ENCODE measurements at places on chromosomes 7 and 10.

DNA sequence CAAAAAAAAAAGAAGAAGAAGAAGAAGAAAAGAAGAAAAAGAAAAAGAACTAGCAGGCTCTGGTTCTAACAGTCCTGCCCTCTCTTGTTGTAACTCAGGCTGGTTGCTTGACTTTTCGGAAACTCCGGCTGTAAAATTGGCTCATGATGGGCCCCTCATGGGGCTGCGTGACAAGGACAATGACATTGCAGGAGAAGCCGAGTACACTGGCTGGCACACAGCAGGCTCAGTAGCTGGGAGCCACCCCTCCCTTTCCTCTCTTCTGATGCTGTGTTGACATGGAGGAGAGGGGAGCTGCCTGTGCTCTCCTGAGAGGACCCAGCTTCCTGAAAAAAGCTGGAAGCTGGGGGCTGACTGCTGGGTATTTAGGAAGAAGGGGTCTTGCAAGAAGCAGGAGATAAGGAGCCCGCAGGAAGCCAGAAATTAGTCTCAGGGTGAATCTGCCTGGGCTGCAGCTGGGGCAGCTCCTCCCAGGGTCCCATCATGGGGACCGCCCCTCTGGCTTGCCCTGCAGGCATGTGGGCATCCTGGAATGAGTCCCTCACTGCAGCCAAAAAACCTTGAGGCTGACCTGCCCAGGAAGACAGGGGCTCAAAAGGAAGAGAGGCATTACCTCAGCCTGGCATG, 14.6 kb upstream of the GPR26 start:
- no peak for DNase-seq

DNA sequence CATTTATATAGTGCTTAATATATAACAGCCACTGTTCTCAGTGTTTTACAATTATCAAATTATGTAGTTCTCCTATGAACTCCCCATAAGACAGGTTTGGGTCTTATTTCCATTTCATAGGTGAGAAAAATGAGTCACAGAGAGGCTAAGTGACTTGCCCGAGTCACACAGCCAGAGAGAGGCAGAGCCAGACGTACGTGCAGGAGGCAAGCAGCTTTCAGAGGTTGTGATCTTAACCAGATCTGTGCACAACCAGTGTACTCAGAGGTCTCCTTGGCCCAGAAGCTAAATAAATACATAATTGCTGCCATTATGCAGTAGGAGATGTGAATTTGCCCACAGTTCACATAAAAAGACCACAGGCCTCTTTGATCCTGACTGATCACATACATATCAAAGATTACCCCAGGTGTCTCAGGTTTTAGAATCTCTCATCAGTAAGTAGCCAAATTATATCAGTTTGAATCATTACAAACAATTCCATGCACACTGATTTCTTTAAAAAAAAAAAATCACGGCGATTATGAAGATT, 304.7 kb upstream of the AOAH start:
- no peak for DNase-seq

- no peak for DNase-seq
Observed at GRCh38 chr7:44291733-44292419, 33.5 kb downstream of the CAMK2B start.

DNA sequence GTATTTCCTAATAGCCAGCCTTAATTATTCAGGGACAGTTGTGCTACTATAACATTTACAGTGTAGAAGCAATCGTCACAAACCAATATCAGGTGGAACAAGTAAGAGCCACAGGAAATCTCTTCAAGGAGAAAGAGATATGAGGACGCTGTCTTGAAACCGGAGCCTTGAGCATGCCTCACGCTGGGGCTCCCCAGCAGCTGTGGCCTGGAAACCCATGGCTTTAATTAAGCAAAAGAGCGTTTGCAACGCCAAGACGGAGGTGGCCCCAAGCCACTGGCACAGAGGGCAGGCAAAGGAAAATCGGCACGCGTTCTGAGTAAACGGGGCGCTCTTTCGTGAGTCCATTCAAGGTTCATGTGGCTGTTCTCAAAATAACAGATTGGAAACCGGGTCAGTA, 84.4 kb downstream of the C10orf90 start:
- DNase-seq = no peak

DNA sequence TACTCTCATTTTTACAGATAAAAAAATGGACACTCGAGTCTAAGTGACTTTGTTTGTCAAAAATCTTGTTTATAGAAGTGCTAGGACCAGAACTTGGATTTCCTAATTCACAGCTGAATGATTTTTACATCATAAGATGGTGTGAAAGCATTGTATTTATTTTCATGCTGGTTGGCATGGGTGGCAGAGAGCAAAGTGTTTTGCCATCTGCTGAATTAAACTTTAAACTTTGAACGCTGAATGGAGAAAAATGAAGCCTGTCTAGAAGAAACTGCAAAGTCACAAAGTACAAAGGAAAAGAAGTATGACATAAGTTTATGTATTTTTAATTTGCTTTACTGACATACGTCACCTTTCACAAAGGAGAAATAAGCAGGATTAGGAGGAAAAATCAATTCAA, 142.0 kb downstream of the NRBF2 start:
- DNase-seq = no peak

DNA sequence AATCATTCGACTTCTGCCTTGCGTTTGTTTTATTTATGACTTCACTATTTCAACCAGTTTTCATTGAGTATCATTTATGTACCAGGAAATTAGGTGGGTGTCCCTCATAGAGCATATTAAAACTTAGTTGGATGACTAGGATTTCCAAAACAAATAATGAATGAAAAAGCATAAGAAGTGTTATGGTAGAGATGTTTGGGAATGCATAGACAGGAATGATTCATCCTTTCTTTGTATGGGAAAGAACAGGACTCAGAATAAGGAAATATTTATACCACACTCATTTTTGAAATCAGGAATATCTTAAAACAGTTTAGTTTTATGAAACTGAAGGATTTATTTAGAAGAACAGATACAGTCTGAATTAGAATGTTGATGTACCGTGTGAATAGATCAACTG, 315.7 kb downstream of the EXOC4 start:
- no peak for DNase-seq

- DNase-seq = peak; percentile 6
Observed at GRCh38 chr10:21173802-21174714, 276.9 kb upstream of the NEBL start.

DNA sequence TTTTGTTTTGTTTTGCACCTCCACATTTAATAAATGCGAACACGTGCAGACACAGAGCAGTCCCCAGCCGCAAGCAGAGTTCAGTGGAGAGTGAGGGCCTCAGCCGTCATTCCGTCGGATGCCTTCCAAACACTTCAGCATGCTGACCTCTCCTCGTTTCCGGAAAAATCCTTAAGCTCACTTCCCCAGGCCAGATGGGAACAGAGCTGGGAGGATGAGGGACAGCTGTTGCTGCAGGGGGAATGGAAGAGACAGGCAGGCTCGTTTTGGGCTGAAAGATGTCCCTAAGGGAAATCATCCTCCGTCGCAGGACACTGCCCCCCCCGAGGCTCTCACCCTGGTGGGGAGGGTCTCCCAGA, 17.2 kb upstream of the FGFR2 start:
- DNase-seq = no peak

GRCh38 chr7:155713384-155713783, 68.9 kb downstream of the RBM33 start:
- DNase-seq = no peak

GRCh38 chr7:32890793-32891042, 842 bp downstream of the KBTBD2 start:
- peak; percentile 70 for DNase-seq

DNA sequence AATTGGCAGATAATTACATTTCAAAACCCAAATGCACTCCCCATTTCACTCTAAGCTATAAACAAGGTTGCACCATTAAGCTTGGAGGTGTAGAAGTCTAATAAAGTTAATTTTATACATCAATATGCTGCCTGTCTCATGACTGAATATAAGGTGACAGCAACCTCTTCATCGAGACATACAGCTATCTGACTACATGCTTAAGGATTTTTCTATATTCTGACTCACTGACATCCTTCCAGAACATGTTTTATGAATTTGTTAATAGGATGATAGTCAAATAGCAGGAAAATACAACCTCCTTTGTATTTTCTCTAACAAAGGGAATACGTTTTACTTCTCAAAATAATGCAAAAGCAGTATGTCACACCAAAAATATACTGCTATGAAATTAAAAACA, 76.6 kb downstream of the NRBF2 start:
- DNase-seq = no peak

- no peak for DNase-seq
Observed at GRCh38 chr10:69337296-69338132, 59.2 kb downstream of the HK1 start.

- DNase-seq = no peak
Observed at GRCh38 chr7:83882551-83882950, 233.6 kb upstream of the SEMA3E start.

GRCh38 chr10:44660271-44660670, 250.9 kb upstream of the TMEM72 start:
- no peak for DNase-seq

DNA sequence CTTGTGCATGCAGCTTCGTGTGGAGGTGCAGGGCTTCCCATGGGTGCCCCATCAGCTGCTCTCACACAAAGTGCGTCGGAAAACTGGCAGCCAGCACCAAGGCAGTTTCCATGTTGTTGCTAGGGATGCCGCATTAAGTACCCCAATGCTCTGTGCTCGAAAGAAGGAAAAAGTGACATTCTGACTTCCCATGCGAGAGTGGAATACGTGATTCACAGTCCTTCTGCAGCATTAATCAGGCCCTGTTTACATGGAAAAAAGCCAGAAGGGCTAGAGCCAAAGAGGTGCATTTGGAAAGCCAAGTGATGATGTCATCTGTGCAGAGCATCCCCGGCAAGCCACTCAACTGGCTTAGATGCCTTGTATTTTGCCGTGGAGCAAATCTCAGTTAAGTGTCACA, 258.3 kb downstream of the GATA3 start:
- DNase-seq = no peak

DNA sequence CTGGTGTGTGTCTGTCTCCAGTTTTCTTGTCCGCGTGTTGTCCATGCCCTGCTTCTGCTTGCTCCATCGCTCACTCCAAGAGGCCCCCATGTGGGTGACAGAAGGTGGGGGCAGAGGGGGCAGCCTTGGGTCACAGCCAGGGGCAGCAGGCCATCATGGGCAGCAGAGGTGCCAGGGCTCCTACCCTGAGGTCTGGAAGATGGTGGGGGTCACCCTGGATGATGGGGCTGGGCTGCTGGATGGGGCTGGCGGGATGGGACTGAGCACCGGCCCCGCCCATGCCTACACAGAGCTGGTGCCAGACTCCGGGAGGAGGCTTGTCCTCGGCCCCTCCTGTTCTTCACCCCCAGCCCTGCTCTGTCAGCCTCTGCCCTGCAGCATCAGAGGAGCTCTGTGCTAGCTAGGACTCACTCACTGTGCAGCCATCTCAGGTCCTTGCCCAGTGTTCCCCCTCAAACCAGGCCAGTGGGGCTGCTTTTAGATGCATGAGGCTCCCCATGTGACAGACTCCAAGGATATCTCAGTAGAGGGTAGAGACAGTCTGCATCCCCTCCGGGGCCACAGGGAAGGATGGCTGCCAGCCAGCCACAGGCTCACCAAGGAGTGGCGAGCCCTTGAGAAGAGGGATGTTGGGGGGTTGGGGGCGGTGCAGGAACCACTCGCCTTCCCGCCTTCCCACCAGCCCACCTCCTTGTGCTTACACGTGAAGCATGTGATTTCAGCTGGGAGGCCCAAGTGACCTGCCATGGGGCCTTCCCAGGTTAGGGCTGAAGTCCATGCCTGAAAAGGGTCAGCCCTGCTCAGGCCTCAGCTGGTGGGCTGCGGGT, 35.5 kb upstream of the PPIF start:
- no peak for DNase-seq

GRCh38 chr10:128254476-128254875, 128.3 kb upstream of the MKI67 start:
- no peak for DNase-seq

DNA sequence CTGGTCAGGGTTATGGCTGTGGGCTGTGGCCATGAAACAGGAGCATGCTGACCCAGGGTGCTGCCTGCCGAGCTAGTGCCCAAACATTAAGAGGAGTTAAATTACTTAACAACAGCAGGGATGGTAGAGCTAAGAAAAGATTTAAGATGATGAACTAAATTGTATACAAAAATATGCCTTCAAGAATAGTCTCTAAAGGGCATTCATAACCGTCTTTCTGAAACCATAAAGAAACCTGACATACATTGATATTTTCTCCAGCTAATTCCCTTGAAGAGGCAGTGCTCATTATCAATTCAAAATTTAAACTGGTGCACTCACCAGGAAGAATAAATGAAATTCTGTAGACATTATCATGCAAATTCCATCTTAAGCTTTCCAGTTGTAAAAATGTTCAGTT, 265.8 kb upstream of the TAC1 start:
- no peak for DNase-seq

GRCh38 chr10:112307358-112308124, 24.3 kb downstream of the TECTB start:
- DNase-seq = peak; percentile 41

DNA sequence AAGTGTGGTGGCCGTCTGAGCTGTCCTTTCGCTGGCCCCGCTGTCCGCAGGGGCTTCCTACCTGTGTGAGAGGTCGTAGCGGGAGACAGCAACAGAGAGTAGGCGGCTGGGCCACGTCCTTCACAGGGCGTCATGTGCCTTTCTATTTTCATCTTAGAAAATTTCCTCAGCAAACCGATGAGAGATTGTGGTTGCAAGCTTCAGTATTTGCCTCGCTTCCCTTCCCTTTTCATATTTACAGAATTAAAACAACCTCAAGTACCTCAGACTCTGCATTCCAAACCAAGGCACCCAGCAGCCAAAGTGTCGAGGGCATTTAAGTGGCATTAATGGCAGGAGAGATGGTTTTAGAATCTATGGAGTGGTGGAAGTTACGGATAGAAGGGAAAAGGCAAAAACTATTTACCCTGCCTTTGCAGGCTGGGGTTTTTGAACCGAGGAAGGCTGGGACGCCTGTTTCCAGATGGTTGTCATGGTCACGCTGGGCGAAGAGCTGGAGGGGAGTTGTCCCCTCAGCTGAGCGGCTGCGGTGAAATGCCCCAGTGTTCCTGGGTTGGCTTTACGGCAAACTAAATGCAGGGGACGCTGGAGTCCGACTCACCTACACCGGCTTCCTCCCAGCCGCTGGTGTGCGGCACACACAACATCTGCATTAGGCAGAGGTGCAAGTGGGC, 41.9 kb downstream of the WIPI2 start:
- DNase-seq = no peak

DNA sequence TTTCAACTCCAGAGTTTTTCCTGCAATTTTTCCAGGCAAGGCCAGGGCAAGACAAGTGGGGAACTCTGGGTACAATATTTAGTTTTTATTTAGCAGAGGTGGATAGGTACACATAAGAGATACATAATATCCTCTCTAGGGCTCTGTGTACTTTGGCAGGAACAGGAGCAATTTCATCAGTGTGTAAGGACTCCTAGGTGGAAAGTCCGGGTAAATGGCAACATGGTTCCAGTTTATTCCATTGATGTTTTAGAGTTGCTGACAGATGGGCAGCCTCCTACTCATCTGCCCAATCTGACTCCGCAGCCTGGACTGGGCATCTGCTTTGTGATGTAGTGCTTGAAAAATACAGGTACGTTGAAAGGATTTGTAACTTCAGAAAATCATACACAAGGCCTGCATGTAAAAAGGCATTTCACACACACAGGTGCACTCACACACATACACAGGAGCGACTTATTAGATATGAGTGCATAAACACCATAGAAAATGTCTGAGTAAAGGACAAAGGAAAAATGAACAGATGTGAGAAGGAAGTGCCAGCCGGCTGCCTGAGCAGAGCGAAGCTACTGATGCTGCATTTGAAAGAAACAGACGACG, 5.7 kb downstream of the PON1 start:
- no peak for DNase-seq

GRCh38 chr10:33487014-33487776, 152.7 kb upstream of the NRP1 start:
- peak; percentile 10 for DNase-seq

- no peak for DNase-seq
Observed at GRCh38 chr10:131547129-131547799, 235.7 kb upstream of the TCERG1L start.
